Stimulated activated CD4-positive, alpha-beta T cell treated with anti-CD3 and anti-CD28 coated beads, Interleukin-12 subunit alpha, Interleukin-12 subunit beta, amount 100 ng/mL, for 4 hours (primary cell): ENCODE measurements at places on chromosomes 12 and 14.
A peak's percentile ranks its signal among the peaks of the same experiment; 100 is the strongest.

DNA sequence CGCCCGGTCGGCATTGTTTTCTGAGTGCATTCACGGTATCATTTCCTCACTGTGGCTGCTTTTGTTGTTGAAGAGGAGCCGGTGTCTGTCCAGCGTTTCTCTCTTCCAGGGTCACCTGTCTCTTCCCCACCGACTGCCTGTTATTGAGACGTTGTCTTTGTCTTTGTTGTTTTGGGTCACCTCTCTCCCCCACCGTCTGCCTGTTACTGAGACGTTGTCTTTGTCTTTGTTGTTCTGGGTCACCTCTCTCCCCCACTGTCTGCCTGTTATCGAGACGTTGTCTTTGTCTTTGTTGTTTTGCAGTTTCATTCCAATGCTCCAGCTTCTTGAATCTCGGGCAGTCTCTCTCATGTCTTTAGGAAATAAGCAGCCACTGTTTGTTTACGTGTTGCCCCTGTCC, 69.9 kb downstream of the DDX51 start:
- DNase-seq, result no peak

DNA sequence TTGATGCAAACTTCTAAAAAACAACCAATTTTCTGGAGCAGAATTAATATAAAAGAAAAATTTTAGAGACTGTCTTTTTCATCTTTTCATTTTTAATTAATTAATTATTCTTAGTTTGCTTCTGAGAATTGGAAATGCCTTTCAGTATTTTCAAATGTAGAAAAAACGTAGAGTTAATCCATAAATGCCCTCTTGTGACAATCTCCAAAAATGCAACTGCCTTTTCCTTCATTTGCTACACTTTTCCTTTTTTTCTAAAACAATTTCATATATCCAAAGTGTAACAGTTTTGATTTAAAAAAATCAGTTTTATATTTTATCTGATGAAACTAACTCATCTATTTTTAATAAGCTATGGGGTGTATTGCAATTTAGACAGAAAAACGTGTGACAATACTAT, 409.3 kb downstream of the PRKD1 start:
- DNase-seq, result no peak

GRCh38 chr12:104490186-104490585, 33.4 kb downstream of the CHST11 start:
- no peak for DNase-seq

DNA sequence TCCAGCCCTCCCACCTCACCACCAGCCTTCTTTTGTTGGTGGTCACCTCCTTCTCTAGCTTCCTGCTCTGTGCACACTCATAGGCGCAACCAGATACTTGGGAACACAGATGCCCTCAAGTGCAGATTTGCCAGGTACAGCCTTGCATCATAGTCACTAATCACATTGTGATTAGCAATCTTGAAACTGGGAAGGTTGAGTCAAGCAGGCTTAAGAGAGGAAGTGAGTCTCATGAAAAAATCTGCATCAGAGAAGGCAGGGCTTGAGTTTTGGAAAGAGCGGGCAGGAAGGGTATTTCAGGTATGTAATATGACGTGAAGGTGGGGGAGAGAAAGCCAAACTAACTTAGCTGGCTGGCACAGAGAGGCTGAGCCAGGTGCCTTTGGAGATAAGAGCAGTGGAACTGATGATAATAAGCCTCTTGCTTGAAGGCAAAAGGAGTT, 2.7 kb upstream of the RABGGTA start:
- DNase-seq, result peak; percentile 34

DNA sequence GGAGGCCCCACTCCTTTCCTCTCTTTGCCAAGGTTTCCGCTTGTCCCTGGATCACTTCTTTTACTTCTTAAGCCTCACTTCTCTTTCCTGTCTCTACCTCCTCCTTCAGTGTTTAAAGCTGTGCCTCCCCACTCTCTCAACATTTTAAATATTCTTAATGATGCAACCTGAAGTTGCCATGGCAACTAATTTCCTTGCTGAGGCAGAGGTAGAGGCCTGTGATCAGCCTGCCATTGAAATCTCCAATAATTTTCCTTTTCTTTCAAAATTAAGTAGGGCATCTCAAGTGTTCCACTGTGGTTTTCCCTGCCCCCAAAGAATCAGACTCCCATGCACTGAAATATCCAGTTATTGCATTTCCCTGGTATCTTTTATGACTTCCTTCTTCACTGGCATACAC, 108.6 kb upstream of the VRK1 start:
- DNase-seq, result no peak

DNA sequence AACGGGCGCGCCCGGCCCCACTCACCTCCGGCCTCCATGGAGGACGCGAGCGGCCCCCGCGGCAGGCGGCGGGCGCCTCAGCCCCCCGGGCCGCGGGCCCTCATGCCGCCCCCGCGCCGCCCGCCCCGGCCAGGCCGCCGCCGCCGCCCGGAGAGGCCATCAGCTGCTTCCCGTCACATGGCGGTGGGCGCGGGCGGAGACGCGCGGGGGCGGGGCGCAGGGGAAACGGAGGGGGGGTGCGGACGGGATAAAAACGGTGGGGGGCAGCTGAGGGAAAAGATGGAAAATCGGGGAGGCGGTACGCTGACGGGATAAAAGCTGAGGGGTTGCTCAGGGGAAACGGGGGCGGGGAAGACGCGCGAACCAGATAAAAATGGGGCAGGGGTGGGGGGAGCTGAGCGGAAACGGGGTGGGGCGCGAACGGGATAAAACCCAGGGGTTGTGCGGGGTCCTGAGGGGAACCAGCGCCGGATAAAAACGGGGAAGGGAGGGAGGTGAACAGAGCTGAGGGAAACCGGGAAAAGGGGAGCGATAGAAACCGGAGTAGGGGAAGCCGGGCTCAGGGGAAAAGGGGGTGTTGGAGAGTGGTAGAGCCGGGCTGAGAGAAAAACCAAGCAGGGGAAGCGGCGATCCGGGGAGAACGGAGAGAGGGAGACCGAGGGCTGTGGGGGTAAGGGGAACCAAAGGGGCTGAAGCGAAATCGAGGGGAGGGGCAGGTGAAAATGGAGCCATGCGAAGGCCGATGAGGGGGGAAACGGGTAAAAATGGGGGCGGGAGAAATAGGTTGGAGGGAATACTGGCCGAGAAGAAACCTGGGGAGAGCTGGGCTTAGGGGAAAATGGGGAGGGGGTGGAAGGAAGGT, at the start of gene WSB2:
WSB2 (minus strand) TSS at position 169 of the 862 bp plus-strand sequence; CDS start at position 38, 131 bp downstream.
- peak; percentile 60 for DNase-seq

GRCh38 chr14:94571950-94572349, 9.3 kb upstream of the SERPINA5 start:
- DNase-seq, result no peak
